ENCODE measurements at places on chromosomes 1 and 21. TPM values are rescaled to one million over a fixed set of nuclear protein-coding genes. Genes with fewer than 3 reads are reported as not detected.

GRCh38 chr1:15355968-15356625 is 53.6 kb upstream of the EFHD2 start:
- no peak for DNase-seq

- DNase-seq = no peak
Observed at GRCh38 chr1:100626397-100626796, 88.5 kb downstream of the GPR88 start.

DNA sequence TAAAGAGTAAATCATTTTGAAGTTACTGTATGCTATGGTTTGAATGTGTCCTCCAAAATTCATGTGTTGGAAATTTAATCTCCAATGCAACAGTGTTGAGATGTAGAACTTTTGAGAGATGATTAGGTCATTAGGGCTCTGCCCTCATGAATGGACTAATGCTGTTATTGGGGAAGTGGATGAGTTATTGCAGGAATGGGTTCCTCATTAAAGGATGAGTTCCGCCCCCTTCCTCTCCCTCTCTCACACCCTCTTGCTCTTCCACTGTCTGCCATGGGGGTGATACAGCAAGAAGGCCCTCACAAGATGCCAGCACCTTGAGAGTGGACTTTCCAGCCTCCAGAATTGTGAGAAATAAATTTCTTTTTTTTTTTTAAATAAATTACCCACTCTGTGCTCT is 97.6 kb downstream of the ATP1A1 start:
- DNase-seq = no peak

DNA sequence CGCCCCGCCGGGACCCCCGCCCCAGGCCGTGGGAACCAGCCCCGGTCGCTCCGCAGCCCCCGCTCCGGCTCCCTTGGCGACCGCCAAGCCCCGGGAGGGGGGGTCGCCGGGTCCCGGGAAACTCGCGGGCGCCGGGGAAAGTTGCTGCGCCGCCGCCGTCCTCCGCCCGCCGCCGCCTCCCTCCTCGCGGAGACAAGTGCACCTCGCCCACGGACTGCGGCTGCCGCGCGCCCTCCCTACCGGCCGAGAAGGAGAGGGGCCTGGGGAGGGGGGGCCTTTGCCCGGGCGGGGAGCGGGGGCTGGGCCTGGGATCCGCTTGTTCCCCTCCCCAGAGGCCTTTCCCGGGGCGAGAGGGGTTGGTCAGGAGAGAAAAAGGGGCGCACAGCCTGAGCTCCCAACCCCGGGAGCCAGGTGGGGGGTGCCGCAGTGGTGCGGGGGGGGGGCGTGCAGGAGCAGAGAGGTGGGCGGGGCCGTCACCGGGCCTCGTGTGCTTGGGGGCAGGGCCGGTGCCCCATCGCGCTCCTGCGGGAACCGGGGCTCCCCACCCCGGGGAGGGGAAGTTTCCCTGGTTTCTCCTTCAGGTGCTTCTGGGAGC is 592 bp downstream of the AGRN start:
- no peak for DNase-seq

Gene KLHDC7A
- total RNA-seq = 1.7 TPM

Gene VWA5B1
- 0.29 TPM for total RNA-seq

DNA sequence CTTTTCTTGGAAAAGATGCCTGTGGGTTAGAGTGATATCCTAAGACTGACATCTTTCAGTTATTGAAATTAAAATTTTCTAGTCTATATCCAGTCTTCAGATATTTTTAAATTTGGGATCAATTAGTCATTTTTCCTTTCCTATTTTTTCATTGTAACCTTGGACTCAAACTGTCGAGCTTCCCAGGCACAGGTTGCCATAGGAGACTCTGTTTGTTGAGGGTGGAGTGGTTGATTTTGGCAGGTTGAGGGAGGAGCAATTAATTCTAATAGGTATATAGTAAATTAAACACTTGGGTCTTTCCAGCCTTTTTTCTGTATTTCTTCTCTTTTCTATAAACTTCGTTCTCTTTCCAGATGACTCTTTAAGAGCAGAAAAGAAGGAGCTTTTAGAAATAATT is 326.8 kb downstream of the ASTN1 start:
- no peak for DNase-seq

Gene CLCNKB
- 1.1 TPM for total RNA-seq

DNA sequence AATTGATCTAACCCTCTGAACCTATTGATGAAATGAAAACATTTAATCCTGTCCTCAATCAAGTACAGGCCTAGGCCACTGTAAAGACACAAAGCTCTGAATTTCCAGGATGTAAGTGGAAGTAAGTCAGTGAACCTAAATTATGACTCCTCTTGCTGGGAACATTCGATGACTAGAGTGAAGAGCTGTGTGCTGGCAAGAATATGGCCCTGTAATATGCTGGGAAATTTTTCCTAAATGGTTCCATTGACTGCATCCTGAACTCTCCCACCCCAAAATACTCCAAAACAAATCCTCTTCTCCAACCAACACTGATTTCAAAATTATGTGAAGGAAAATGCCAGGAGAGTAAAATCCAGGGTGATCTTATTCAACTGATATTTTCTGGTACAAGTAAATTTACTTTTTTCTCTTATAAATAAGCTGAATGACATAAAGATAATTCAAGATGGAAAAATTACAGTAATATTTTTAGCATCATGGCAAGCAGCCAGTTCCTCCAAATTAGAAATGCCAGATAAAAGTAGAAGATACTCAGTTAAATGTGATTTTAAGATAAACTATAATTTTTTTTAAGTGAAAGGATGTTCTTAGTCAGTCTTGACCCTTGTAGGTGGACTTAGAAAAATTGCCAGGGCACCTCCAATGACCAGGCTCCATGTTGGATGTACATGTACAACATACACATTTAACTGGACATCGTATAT is 269.4 kb downstream of the PTGER3 start:
- no peak for DNase-seq

Gene CCDC27
- total RNA-seq = not detected

DNA sequence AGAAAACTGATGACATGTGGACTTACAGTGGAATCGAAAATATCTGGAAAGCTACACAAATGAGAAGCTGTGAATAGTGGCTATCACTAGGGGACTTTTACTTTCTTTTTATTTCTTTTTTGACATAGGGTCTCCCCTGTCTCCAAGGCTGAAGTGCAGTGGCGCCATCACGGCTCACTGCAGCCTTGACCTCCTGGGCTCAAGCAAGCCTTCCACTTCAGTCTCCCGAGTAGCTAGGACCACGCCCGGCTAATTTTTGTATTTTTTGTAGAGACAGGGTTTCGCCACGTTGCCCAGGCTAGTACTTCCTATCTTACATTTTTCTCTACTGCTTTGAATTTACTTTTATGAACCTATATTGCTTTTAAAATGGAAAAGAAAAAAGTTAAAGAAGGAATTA is 10.5 kb downstream of the TMEM35B start:
- DNase-seq = no peak

DNA sequence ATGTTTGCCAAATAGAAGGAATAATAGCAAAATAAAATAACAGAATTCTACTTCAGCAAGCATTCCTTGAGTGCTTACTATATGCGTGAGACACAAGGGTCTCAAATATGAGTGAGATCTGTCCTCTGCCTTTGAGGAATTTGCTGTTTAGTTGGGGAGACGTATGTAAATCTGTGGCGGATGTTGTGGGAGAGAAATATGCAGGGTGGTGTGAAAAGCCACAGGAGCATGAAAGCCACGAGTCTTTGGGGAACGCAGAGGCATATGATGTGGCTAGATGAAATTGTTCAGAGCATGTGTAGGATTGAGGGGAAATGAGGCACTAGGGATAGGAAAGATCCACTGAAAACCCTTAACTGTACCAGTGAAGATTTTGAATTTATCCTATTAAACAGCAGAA is 244.4 kb downstream of the PBX1 start:
- no peak for DNase-seq

DNA sequence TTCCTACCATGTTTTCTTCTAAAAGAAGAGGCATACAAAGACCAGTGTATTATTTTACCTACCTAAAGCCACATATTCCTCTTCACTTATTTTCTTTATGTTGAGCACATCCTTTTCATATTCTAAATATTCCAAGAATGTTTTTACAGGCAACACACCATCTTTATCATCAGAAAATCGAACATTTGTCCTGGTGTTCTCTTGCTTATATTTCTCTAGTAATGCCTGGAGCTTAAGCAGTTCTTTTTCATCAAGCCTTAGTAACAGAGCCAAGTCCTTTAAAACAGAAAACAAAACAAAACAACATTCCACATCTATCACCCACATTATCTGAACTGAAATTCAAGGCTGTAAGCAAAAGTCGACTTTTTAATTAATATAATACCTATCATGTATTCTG is 88.7 kb downstream of the IARS2 start:
- DNase-seq = no peak

- no peak for DNase-seq
Observed at GRCh38 chr1:43867976-43868740, 65.4 kb upstream of the ARTN start.

- no peak for DNase-seq
Observed at GRCh38 chr1:43423672-43424550, 29.8 kb downstream of the HYI start.

All from left lung (tissue), 14 donors.